ENCODE measurements at places on chromosomes 11 and 22.

GRCh38 chr11:5626196-5626595, 1.4 kb downstream of the TRIM34 start:
- DNase-seq, result no peak

DNA sequence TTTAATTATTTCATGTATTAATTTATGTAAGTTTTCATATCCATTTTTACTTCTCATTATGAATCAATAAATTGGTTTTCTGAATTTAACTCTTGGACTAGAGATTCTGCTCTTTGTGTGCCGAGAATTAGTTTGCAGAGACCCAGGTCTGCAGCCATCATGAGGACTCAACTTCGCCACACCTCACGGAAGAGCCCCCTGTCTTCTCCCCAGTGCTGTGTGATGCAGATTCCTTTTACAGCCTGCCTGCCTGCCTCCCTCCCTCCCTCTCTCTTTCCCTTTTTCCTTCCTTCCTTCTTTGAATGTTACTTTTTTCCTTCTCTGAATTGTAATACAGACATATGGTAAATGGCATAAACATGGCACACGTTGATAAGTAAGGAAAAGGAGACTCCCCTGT, 947.7 kb downstream of the TBC1D22A start:
- DNase-seq, result no peak

DNA sequence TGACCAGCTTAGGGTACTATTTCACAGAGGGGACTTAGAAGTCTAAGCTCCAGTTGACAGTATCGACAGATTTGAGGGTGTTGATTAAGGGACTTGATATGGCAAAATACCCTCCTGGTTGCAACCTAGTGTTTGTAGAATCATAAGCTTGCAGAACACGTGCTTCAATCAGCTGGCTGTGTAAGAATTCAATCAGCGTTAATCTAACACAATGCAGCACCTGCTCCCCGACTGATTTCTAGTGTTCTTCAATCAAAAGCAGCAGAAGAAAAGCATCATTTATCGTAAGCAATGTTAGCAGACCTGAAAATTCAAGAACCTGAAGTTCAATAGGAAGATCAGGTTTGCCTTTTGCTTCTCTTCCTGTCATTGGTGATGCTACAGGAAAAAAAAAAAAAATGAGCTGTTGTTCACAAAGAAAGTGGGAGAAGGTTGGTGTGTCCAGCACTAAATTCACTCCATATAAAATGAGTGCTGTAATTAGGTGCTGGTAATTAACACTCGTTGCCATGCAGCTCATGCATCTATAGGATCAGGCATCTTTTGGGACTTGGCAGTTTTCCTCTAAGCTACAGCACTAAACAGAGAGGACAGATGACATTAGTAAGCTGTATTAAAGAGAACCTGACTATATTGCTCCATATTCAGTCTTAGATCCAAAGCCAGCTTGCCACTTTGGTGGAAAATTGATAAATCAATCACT, 840.3 kb downstream of the OPCML start:
- DNase-seq, result no peak

- DNase-seq, result peak; percentile 43
Measured at GRCh38 chr11:46513934-46514342, 79.9 kb downstream of the AMBRA1 start.

DNA sequence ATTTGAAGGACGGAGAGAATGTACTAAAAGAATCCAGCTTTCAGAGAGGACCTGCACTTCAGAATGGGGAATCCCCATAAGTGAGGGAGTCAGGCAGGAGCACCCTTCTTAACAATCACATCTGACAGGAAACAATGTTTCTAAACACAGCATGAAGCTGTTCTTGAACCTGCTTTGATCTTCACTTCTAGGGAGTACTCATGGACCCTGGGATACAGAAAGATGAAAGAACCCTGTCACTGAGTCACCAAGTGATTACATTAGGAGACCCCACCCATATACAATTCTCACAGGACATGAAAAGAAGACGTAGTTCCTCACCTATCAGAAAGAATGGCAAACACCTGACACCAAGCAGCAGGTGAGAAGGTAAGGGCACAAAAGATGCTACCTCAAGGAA, 296.9 kb upstream of the ZC3H12C start:
- no peak for DNase-seq

DNA sequence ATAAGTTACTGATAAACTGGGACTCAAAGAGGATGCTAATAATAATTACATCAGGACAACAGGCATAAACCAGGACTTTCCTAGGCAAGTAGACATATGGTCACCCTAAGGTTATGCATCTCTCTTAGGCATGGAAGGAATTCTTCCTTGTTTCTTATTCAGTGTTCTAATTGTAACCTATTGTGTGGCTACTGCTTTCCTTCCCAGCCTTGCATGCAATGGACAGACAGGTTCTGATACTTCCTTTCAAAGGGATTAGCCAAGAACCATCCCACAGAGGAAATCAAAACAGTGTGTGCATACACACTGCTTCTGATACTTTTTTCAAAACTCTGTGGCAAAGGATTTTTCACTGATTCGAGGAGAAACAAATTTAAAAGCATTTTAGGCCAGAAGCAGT, 48.3 kb downstream of the RRAS2 start:
- no peak for DNase-seq

- no peak for DNase-seq
Measured at GRCh38 chr11:114170226-114170625, 110.7 kb downstream of the ZBTB16 start.

- no peak for DNase-seq
Measured at GRCh38 chr11:31019786-31020185, 349.8 kb downstream of the DCDC1 start.

DNA sequence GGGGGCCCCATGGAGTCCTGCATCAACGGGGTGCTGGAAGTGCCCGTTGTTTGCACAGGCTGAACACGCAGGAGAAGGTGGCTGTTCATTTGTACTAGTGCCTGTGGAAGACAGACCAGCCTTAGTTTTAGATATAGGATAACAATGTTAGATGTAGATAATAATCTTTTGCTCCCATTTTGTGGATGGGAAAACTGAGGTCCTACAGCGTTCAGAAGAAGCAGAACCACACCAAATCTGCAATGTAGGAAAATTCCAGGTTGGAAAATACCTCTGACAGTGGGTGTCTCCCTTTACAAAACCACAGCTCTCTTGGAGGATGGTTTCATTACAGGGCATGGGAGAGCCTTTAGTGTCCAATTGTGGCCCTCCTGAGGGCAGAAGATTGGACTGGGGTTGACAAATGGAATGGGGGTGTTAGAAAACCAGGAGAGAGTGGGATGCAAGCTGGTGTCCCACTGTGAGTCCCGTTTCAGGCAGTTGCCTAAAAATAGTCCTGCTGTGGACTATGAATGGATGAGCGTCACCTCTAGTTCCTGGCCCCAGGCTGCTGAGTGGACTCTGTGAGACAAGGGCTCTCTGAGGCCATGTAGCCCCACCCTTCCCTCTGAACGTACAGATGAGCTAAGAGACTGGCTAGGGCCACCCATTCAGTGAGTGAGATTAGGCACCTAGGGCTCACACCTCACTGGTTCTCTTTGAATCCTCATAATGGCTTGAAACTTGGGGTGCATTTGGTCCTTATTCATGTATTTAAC, 508.8 kb downstream of the MN1 start:
- DNase-seq, result no peak

GRCh38 chr11:119624102-119624615, 104.8 kb downstream of the NECTIN1 start:
- DNase-seq, result peak; percentile 18

GRCh38 chr11:34249439-34249838, 108.4 kb downstream of the ABTB2 start:
- DNase-seq, result no peak

DNA sequence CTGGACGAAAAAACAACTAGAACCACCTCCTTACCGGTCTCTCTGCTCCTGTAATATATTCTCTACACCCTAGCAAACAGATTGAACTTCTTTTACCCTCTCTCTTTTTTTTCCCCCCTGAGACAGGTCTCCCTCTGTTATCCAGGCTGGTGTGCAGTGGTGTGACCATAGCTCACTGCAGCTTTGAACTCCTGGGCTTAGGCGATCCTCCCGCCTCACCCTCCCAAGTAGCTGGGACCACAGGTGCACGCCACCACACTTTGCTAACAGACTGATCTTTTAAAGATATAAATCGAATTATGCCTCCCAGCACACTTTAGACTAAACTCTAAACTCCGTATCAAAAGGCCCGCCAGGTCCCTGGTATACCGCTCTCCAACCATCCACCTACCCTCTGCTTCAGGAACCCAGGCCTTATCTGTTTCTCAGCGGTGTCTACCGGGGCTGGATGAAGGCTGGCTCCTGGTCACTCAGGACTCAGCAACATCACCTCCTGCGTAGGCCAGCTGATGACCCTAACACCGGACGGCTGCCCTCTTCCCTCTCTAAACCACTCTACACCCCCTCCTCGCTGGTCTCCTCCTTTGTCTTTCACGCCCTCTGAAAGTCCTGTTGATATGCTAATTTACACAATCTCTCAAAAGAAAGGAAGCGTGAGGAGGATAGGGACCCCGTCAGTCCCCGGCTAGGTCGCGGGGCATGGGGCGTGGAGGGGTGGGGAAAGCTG, 745 bp downstream of the C22orf39 start:
- no peak for DNase-seq

Data from mucosa of descending colon (tissue), 3 donors.